ENCODE measurements at places on chromosomes 2 and 18.

DNA sequence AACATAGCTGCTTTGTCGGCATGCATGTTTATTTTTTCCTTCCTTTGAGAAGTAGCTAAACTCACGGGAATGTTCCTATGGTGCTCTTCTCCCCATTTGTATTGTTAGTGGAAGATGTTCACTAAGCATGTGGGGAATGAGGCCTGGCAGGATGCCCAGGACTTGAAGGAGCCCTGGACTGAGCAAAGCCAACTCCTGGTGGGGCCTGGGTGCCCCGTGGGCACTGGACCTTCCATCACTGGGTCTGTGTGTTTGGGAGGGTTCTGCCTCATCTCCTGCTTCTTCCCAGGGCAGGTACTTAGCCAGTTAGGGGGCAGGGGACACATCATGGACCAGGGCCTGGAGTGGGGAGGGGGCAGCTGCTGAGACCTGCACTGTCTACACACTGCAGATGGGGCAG lies 49.3 kb downstream of the ACAA2 start:
- no peak for DNase-seq

- DNase-seq, result no peak
These were observed 8.1 kb downstream of the MBP start for GRCh38 chr18:77124452-77124922.

DNA sequence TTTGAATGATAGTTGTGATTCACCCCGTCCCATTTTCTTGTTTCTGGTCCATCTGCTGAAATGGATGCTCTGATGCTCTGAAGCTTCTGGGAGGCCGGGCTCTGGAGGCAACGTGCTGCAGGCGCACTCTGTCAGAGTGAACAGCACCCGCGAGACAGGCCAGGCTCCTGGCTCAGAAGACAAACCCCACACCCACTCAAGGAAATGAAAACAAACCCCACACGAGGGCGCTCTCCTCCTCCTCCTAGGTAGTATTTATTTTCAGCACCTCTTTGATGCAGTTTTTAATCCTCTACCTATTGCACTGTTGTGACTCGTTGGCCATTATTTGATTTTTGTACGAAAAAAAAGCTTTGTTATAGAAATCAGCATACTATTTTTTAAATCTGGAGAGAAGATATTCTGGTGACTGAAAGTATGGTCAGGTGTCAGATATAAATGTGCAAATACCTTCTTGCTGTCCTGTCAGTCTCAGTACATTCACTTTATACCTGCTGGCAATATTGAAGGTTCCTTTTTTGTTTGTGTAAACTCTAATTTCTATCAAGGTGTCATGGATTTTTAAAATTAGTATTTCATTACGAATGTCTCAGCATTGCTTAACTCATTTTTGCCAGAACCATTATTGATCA lies 10.3 kb upstream of the CHST10 start:
- no peak for DNase-seq

DNA sequence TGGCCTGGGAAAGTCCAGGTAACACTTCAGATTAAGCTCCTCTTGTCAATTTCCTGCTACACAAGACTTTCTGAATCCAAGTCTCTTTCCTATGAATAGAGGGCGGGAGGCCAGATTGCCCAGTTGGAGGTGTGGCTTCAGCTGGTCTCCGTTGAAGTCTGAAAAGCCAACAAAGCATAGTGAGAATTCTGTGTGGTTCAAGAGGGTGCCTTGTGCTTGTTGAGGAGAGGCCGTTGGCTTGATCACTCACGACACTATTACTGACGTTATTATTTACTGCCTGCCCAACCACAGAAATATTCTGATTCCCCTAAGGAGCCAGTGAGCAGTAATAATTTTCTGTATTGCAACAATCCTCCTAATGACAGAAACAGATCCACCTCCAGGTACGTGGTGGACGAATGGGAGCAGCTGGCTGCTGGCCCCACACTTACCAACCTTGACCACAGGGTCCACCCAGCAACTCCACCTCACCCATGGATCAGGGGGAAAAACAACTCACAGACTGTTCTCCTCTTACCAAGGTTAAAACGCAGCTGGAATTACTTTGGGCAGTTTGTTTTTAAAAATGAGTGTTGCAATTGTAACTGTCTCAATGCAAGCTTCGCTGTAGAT lies 21.9 kb downstream of the NRP2 start:
- DNase-seq, result no peak

GRCh38 chr18:3514312-3515216 lies 64.6 kb downstream of the TGIF1 start:
- no peak for DNase-seq

- DNase-seq, result no peak
These were observed 38.6 kb downstream of the ALPK2 start for GRCh38 chr18:58590254-58590653.

GRCh38 chr2:146363731-146364130 lies 1481.1 kb upstream of the ACVR2A start:
- DNase-seq, result no peak

GRCh38 chr2:229412686-229413085 lies 141.6 kb upstream of the PID1 start:
- no peak for DNase-seq

- no peak for DNase-seq
These were observed 9.2 kb upstream of the DNPEP start for GRCh38 chr2:219396863-219397457.

GRCh38 chr2:3465844-3466481 lies 53.4 kb downstream of the ADI1 start:
- no peak for DNase-seq

DNA sequence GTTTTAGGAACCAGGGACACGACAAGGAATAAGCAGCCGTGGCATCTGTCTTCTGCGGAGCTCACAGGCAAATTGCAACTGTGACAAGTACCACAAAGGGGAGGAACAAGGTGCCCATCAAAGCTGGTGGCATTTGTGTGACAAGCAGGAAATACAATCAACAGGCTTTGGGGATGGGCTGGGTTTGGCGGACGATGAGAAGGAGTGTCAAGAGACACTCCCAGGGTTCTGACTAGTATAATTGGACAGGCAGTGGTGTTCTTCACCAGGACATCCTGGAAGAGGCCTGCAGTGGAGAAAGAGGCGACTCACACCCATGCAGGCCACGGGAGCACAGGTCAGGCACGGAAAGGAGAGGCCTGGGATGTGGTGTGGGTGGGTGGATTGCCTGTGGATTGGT lies 14.2 kb upstream of the SPATA3 start:
- DNase-seq, result no peak

DNA sequence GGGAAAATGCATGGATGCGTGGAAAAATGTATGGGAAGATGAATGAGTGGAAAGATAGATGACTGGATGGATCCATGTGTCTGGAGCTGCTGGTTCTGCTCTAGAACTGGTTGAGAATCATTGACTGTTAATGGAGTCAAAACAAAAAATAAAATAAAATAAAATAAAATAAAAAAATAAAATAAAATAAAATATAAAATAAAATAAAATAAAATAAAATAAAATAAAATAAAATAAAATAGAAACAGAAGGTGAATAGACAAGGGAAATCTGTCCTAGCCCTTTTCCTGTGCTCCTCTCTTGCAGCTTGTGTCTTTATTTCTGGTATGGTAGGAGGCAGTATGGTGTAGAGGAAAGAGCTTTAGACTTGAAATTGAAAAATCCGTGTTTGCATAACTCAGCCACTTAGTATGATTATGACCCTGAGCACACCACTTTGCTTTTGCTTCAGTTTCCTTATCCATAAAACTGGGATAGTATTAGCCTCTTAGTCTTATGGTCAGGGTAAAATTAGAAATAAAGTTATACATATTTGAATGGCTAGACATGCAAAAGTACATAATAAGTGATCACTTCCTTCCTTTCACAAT lies 51.0 kb downstream of the PSD4 start:
- DNase-seq, result no peak

DNA sequence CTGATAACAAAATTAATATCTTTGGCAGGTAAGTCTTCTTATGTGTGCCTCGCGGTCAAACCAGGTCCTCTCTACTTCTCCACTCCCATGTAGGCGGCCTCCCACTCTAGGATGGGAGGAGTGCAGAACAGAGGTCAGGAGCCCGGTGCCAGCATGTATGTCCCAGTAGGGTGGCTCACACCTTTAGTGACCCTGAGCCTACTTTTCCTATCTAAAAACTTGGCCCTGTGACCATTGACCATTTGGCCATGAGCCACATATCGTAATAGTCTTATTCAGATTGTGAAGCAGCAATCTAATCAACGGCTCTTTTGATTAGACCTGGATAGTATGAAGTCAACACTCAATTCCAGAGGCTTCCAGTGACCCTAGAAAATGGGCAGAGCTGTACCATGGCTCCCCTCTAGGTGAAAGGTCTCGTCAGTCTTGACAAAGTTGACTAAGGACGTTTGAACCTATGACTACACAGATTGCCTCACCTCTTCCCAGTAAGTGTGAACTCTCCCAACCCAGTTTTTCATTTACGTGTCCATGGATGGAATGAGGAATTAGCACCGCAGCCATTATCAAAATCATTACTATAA lies 17.1 kb upstream of the FABP1 start:
- DNase-seq, result no peak

GRCh38 chr2:116874021-116874420 lies 940.5 kb upstream of the DDX18 start:
- DNase-seq, result no peak

DNA sequence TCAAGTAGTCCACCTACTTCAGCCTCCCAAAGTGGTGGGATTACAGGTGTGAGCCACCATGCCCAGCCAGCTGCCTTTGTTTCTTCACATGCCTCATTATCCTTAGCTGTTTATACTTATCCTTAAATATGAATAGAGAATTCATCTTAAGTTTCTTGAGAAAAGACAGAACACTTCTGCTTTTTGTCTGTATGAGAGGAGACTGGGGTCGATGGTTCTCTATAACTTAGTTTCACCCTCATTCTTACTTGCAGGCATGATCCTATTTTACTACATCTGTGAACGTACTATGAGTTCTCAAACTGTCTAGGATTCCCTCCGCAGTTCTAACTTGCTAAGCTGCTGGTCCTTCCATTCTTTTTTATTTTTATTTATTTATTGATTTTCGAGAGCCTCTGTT lies 20.4 kb downstream of the PPM1B start:
- DNase-seq, result no peak

DNA sequence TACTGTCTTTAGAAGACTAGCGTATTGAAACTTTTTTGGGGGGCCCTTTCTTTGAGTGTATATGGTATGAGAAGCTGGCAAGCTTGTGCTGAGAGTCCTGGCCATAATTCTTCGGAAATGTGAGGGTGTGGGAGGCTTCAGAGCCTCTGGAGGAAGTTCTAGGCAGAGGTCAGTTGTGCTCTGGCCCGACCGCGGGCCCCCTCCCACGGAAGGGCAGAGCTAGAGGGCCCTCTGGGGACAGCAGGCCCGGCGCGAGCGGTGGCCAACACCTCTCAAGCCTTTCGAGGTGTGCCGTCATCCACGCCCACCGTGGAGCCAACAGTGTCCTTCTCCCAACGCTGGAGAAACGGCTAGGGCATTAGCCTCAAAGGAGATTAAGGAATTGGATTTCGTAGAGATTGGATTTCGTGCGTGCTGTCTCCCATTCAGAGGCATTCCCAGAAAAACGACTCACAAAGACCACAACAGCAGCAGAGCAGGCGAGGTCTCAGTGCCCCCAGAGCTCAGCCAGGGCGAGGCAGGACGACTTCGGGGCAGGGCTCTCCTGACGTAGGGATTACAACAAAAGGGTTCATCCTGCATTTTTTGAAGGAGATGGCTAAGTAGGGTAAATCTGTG lies 2.2 kb upstream of the MTCL1 start:
- DNase-seq, result no peak

DNA sequence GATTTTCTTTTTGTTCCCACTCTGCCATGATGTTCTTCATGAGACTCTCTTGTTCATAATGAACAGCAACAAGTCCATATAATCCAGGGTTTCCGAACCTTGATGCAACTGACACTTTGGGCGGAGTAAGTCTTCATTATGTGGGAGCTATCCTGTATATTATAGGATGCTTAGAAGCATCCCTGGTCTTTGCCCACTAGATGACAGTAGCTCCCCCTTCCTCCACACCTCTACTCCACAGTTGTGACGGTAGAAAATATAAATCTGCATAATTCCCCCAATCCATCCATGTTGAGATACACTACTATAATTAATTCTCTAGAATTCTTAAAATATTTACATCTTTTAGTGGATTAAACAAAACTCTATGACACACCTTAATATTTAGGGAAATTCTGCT lies 482.2 kb upstream of the CELF4 start:
- DNase-seq, result no peak

DNA sequence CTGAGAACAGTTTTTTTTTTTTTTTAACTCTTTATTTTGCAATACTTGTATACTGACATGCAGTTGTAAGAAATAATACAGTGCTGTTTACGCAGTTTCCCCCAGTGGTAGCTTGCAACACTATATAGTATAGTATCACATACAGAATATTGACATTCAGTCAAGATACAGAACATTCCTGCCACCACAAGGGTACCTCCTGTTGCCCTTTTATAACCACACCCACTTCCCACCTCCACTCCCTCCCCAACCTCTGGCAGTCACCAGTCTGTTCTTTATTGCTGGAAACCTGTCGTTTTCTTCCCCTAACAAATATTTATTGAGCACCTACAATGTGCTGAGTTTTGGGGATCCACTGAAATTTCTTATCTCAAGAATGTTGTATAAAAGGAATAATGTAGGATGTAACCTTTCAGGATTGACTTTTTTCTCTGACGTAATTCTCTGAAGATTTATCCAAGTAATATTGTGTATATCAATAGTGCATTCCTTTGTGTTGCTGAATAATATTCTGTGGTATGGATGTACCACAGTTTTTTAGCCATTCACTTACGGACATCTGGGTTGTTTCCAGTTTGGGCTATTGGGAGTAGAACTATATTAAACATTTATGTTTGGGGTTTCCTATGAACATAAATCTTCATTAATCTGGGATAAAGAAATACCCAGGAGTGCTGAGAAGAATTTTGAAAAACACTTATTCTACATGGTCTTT lies 51.4 kb upstream of the EML6 start:
- no peak for DNase-seq

- DNase-seq, result no peak
These were observed at the start of gene VIT for GRCh38 chr2:36696533-36696932. Gene VIT, plus strand, starts transcription at chr2:36696707. Its CDS starts 19,664 bp downstream, at chr2:36716371.

DNA sequence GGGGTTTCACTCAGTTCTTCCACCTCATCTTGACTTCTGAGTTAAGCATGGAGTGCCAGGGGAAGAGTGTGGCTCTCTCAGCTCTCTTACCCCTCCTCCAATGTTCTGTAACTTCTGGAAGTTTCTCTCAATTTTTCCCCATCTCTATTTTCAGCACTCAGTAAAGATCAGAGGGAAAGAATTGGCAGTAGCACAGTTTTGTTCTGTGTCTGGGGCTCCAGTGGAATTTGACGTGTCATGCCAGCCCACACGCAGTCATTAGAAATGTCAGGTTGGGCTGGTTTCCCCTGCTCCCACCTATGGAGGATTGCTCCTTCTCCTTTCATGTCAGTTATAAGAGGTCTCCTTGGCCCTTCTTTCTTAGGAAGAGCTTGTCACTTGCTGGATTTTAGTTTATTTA lies 104.6 kb upstream of the COL3A1 start:
- DNase-seq, result no peak

GRCh38 chr2:235970204-235971040 lies 197.8 kb downstream of the GBX2 start:
- no peak for DNase-seq

- no peak for DNase-seq
These were observed 43.5 kb downstream of the DHRS9 start for GRCh38 chr2:169112841-169113240.

- DNase-seq, result no peak
These were observed 403 bp downstream of the MAP2 start for GRCh38 chr2:209424199-209424701.
